ENCODE measurements at places on chromosomes 4 and X.
A peak's percentile ranks its signal among the peaks of the same experiment; 100 is the strongest.

- no peak for DNase-seq
These were observed 31.0 kb downstream of the TMEM131L start for GRCh38 chr4:153497091-153497531.

GRCh38 chr4:62948108-62948507 is 1461.1 kb downstream of the TECRL start:
- no peak for DNase-seq

- DNase-seq: no peak
These were observed 13.2 kb downstream of the XKRX start for GRCh38 chrX:100915562-100915961.

GRCh38 chr4:13531625-13531998 is 12.7 kb downstream of the NKX3-2 start:
- DNase-seq: no peak

DNA sequence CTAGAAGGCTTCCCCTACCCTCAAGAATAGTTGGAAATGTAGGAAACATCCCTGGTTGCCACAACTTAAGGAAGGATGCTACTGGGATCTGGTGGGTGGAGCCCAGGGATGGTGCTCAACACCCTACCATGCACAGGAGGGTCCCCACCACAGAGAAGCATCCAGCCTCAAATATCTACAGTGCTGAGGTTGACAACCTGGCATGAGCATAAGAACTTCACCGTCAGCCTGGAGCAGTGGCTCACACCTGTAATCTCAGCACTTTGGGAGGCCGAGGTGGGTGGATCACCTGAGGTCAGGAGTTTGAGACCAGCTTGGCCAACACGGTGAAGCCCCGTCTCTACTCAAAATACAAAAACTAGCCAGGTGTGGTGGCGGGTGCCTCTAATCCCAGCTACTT is 24.0 kb upstream of the ASMTL start:
- DNase-seq: no peak

GRCh38 chr4:122764071-122764820 is 31.7 kb downstream of the BBS12 start:
- DNase-seq: peak; percentile 76

GRCh38 chr4:55884093-55884850 is 30.8 kb downstream of the EXOC1 start:
- DNase-seq: no peak

- no peak for DNase-seq
These were observed 16.2 kb upstream of the ART3 start for GRCh38 chr4:76058302-76058701.

DNA sequence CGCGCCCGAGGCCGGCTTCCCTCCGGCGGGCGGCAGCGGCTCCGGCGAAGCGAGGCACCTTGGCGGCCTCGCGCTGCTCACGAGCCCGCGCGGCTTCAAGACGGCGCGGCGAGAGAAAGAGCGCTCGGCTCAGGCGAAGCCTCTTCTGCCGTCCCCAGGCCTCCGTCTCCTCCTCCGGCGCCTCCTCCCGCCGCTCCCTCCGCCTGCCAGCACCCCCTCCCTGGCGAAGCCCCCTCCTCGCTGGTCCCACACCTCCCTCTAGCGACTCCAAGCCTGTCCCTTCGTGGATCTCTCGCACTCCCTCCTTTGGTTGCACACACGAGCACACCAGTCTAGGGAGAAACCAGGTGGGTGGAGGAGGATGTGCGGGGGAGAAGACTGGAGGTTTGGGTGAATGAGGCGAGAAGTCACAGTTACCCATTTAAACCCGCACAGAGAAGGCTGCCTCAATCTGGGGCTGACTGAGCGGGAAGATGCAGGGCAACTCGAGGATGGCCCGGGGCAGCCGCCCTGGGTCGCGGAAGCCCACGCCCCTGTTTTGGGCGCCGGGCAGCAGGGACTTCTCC is at the start of gene CAMK2D:
TSS of gene CAMK2D (minus strand) at position 119 of the 566 bp plus-strand sequence. CDS start 670 bp downstream, outside the sequence.
- DNase-seq: peak; percentile 86

- DNase-seq: no peak
These were observed 13.3 kb upstream of the CRMP1 start for GRCh38 chr4:5906191-5906590.

DNA sequence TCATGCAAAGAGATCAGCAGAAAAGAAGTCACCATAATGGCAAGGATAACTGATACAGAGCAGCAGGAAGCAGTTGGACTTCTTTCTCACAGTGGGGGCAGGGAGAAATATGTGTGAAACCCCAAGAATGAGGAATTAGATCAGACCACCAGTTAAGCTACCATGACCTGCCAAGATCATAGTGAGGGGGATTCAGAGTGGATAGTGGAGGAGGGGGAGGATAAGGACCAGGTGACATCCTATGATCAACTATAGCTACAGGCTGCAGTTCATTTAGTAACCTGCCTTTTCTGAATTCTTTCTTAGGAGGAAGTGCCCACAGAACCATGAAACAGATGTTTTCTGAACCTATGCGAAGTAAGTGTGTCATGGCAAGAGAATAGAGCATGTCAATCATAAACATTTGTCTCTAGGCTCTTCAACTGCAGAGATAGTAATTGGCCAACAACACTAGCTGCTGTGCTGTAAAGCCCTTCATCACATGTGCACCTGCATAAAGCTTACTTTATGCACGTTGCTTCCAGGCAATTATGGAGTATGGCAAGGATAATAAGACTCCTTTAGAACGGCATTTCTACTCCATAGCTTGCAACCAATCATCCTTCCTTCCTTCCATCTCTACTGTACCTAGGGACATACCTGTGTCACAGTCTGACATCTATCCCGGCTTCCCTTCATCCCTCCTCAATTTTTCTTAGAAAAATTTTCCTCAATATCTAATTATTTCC is 329.7 kb downstream of the EPHA5 start:
- no peak for DNase-seq

DNA sequence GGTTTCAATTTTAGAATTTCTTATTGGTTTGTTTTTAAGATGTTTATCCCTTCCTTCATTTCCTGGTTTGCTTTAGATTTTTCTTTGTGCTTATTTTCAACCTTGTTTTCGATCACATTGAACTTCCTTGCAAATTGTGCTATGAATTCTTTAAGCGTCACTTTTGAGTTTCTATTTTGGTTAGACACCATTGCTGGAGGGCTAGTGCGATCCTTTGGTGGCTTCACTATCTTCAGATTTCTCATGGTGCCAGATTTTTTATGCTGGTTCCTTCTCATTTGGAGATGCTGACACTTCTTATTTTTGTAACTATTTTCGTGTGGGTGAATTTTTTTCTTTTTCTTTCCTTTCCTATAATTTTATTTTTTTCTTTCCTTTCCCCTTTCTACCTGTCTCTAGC is 227.2 kb upstream of the HDX start:
- DNase-seq: no peak
